ENCODE measurements at places on chromosomes 16 and 17.

GRCh38 chr17:6160232-6160555 lies 90.0 kb downstream of the WSCD1 start:
- no peak for DNase-seq

DNA sequence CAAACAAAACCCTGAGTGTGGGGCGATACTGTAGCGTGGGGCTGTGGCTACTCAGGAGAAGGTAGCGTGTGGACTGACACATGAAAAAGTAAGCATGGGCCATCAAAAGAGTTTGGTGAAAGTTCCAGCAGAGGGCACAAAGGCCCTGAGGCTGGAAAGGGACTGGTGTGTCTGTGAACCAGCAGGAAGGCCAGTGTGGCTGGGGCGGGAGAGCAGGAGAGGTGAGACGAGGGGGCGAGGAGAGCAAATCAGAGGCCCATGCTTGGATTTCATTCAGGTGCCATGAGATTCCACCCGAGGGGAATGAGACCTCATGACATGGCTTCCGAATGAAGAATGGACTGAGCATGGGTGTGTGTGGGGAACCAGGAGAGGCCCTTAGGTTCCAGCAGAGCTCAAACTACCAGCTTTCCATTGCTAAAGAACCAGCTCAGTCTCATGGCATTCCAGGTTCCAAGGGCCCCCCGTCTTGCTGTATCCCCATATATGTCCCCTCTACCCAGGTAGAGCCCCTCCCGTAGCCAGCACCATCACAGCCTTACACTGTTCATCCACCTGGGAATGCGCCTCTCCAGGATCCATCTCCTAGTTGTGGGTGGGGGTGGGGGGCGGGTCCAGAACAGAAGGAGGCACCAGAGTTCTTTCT lies 31.1 kb downstream of the TRPV2 start:
- DNase-seq = no peak

DNA sequence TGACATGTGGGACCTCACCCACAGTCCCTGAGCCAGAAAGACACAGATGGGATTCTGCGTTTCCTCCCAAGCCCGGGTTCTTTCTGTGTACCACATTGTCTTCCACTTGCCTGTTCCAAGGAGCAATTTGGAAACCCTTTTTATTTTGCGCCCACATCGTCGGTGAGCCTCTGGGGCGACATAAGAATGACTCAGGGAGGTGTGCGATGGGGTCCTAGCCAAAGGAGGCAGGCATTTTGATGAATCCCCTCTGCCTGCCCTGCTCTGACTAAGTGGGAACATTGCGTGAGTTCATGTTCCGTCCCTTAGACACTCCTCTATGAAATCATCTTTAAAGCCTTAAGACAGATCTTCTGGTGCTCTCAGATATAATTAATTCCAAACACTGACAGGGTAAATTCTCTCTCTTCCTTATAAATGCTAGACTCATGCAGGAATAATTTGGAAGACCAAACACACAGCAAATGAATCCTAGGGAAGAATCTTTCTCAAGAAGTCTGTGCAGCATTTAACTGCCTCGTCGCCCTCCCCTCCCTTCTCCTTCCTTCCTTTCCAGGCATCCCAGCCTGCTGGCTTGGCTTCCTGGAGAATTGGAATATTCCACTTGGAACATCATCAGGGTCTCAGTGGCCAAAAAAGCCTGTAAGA lies 52.7 kb upstream of the FOXF1 start:
- DNase-seq = no peak

DNA sequence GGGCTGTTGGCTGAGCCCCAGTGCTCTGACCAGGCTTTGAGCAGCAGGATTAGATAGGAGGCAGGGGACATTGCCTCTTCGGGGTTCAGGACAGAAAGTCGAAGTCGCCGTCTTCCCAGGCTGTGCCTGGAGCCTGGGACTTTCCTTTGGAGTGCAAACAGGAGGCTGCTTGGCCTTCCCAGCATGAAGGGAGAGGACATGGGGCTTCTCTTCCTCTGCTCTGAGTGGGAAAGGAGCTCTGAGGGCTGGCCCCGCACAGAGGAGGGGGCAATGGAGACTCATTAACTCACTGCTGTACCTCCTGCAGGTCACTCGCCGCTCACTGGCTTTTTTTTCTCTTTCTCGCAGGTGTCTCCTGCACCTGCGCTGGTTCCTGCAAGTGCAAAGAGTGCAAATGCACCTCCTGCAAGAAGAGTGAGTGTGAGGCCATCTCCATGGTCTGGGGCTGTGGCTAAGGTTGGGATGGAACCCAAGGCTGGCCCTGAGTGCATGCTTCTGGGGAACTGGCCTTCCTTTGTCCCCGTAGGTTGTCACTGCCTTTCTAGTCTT lies 642 bp downstream of the MT1F start:
- no peak for DNase-seq

- no peak for DNase-seq
Measured at GRCh38 chr16:48206594-48207242, 37.4 kb upstream of the LONP2 start.

GRCh38 chr16:942436-943060 lies 28.2 kb downstream of the LMF1 start:
- DNase-seq = no peak

DNA sequence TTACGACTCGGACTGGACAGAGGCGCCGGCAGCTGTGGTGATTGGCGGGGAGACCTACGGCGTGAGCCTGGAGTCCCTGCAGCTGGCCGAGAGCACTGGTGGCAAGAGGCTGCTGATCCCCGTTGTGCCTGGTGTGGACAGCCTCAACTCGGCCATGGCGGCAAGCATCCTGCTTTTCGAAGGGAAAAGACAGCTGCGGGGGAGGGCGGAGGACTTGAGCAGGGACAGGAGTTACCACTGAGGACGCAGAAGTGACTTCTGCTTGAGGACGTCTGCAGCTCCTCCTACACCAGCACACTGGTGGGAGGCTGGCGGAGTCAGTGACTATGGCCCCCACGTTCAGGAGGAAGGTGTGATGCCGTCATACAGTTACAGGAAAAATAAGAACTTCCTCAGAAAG lies 9.7 kb downstream of the MRM3 start:
- DNase-seq = no peak

DNA sequence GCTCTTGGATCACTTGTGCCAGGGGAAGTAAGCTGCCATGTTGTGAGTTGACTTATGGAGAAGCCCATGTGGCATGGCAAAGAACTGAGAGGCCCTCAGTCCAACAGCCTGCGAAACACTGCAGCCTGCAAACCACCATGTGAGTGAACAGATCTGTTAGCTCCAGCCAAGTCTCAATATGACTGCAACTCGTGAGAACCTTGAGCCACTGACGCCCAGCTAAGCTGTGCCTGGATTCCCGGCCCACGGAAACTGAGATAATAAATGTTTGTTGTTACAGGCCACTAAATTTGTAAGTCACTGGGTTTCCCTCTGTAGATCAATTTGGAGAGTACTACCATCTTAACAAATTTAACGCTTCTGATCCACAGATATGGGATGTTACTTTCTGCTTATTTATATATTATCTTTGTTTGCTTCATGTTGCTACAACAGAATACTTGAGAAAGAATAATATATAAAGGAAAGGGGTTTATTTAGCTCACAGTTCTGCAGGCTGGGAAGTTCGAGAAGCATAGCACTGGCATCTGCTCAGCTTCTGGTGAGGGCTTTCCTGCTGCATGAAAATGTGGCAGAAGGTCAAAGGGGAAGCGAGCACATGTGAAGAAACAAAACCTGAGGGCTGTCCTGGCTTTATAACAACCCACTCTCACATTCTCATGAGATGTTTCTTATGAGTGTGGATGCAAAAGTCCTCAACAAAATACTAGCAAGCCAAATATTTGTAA lies 29.4 kb upstream of the ATP2A3 start:
- no peak for DNase-seq

DNA sequence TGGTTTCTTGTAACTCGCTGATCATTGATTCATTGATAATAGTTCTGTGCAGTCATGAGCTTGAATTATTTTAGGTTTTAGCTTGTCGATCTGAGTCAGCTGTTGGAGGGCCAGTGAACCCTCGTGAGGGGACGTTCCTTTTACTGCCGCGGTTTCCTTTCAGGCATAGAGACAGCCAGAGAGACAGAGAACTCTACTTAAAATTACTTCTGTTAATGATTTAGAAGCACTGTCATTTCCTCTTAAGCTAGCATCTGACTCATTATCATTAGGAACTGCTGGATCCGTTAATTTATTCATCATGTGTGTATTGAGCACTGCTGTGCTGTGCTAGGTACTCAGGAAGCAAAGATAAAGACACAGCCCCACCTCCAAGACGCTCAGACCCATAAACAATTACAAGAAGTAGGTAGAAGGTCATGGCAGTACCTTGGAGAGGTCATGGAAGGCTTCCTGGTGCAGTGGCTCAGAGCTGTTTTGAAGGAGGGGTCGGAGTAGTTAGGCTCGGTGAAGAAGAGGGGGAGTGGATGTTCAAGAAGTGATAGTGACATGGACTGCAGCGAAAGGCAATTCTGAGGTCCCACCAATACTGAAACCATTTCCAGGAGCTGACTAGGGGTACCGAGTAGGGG lies 3.3 kb downstream of the PGS1 start:
- DNase-seq = no peak

DNA sequence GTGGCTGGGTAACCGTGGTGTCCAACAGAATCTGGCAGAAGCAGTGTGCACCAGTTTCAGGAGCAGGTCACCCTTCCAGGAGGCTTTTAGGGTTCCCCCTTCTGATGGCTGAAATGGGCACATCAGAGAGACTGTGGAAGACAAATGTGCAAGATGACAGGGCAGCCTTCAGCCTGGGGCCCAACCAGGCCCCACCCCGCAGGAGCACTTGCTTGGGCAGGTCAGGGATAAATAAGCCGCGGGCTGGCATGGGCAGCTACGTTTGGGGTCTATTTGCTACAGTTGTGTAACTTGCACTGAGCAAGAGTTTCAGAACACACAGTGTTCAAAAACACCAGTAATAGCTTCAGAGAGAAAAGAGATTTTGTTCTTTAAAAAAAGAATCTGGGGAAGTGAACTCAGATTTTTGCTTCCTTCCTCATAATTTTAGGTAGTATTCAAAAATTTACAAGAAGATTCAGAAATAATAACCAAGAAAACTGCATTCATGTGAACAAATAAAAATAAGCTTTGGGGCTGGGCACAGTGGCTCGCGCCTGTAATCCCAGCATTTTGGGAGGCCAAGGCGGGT lies 44.9 kb upstream of the BAHCC1 start:
- DNase-seq = no peak

DNA sequence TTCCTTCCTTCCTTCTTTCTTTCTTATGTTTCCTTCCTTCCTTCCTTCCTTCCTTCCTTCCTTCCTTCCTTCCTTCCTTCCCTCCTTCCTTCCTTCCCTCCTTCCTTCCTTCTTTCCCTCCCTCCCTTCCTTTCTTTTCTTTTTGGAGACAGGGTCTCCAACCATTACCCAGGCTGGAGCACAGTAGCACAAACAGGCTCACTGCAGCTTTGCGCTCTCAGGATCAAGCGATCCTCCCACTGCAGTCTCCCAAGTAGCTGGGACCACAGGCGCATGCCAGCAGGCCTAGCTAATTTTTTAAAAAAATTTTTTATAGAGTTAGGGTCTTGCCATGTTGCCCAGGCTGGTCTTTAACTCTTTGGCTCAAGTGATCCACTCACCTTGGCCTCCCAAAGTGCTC lies 31.8 kb upstream of the ZKSCAN2 start:
- DNase-seq = no peak

GRCh38 chr17:57553526-57553925 lies 191.6 kb downstream of the CCDC182 start:
- DNase-seq = no peak

GRCh38 chr17:49715216-49715615 lies 7.5 kb upstream of the SLC35B1 start:
- no peak for DNase-seq

DNA sequence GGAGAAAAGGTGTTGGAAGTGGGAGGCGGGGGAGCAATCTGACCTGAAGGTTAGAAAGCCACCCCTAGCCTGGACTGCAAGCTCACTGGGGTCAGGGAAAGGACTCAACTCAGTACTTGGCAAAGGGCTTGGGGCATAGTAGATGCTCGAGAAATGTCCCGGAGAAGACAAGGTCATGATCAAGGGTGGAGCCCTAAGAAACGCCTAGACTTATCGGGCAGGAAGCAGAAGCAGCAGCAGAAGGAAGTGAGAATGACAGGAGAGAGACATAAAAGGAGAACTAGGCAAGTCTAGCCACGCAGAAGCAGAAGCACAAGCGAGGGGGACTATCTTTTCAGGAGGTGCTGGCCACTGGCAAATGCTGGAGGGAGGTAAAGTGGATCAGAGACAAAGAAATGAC lies 10.2 kb downstream of the COTL1 start:
- no peak for DNase-seq

DNA sequence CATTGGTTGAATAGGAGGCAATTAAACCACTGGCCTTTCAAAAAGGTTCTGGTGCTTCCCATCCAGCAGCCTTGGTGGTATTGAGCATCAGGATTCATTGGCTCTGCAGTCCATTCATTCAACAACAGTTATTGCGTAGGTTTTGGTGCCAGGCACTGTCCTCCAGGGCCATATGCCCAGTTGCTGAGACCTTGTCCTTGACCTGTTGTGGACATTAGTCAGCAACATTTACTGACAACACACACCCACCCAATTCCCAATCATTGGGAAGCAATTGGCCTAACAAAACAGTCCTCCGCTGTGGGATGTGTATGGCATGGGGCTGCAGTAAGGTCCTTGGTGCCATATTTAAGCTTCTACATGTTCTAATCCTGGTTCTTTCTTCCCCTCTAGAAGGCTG lies 82.2 kb downstream of the AXIN2 start:
- DNase-seq = no peak

DNA sequence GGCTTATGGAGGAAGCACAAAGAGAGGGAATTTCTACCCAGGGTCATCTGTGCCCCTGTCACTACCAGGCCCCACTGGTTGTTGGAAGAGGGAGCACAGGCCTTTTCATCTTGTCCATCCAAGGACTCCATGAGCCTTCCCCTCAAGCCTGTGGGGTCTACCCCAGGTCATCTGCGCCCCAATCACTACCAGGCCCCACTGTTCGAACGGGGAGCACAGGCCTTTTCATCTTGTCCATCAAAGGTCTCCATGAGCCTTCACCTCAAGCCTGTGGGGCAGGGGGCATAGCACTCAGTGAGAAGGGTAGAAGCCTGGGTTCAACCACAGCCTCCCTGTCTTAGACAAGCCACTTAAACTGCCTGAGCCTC lies 101.5 kb upstream of the CDH5 start:
- DNase-seq = no peak

GRCh38 chr17:30248786-30249185 lies 13.3 kb upstream of the SLC6A4 start:
- DNase-seq = no peak

- no peak for DNase-seq
Measured at GRCh38 chr16:1565083-1565805, 31.8 kb downstream of the TMEM204 start.

DNA sequence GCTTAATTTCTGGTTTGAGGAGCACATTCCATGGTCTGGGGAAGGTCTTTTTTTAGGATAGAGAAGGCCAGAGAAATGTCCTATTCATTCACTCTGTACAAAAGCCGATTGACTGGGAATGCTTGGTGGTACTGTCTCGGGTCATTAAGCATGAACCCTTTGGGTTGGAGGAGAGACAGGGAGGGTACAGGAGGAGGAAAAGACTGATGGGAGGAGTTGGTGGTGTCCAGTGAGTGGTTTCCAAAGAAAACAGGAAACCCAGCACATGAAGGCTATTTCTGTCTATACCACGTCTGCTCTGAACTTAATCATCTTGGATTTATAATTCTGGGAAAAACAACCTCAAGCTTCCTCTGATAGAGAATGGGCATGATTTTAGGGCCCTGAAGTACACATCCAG lies 111.9 kb downstream of the XYLT1 start:
- DNase-seq = no peak
